Sciatic nerve (tissue), 2 donors: ENCODE measurements at places on chromosomes 1 and 21. TPM values are rescaled to one million over a fixed set of nuclear protein-coding genes. Genes with fewer than 3 reads are reported as not detected.

DNA sequence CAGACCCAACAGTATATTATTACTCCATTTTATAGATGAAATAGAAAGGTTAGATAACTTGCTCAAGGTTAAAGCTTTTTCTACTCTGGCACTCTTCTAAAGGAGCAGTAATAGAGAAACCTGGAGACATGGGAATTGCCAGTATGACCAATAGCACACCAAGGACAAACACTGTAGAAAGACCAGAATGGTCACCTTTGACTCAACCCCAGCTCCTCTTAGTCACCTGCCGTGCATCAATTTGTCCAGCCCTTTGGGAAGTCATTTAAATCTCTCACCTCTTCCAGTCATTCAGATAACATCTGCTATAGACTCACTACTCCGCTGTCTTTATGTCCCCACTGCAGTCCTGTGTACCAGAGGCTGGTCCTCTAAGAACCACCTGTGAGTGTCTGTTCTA lies 23.9 kb upstream of the SLC44A3 start:
- DNase-seq = no peak

- DNase-seq = no peak
Measured at GRCh38 chr1:90989302-90989701, 32.5 kb downstream of the ZNF644 start.

- no peak for DNase-seq
Measured at GRCh38 chr1:47436979-47437446, 831 bp upstream of the FOXD2 start.

DNA sequence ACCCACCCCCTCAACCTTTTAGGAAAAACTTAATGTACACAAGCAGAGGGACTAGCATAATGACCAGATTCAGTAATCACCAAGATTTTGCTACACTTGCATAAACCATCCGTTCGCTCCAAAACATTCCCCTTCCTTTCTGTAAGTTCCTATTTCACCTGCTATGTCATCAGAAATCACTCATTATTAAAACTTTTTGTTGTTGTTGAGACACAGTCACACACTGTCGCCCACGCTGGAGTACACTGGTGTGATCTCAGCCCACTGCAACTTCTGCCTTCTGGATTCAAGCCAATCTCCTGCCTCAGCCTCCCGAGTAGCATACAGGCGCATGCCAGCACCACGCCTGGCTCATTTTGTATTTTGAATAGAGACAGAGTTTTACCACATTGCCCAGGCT lies 3.4 kb downstream of the MRPL20 start:
- DNase-seq = no peak

The MAP3K21 gene
- 1.6 TPM for total RNA-seq

The GPR153 gene
- 10.6 TPM for total RNA-seq
